ENCODE measurements at places on chromosomes 2 and 18. TPM values are rescaled to one million over a fixed set of nuclear protein-coding genes. Genes with fewer than 3 reads are reported as not detected.

Gene GALNT13
- 2.2 TPM for polyA plus RNA-seq

Gene STEAP3
- polyA plus RNA-seq = 4.5 TPM

Gene DPYSL5
- polyA plus RNA-seq = 3.7 TPM

Gene KIF1A
- 4.3 TPM for polyA plus RNA-seq

Gene NUP35
- polyA plus RNA-seq = 19.7 TPM

Gene ILKAP
- polyA plus RNA-seq = 61.0 TPM

Gene KCNG2
- 0.26 TPM for polyA plus RNA-seq

Gene CELF4
- 2.1 TPM for polyA plus RNA-seq

Gene DSC2
- polyA plus RNA-seq = 15.9 TPM

Gene OSBPL1A
- 35.1 TPM for polyA plus RNA-seq

Gene LAMA3
- not detected for polyA plus RNA-seq

Gene TBR1
- 0.19 TPM for polyA plus RNA-seq

Gene FASTKD2
- 40.8 TPM for polyA plus RNA-seq
